ENCODE measurements at places on chromosomes 5 and 9. TPM values are rescaled to one million over a fixed set of nuclear protein-coding genes. Genes with fewer than 3 reads are reported as not detected.

GRCh38 chr5:155485386-155485785, 471.8 kb downstream of the KIF4B start:
- H3K27me3 ChIP-seq = no peaks in the 10 kb centered on the region
- no peak overlapping the region for H3K27ac ChIP-seq
- no peak for DNase-seq

GRCh38 chr5:169190849-169191248, 110.1 kb downstream of the SLIT3 start:
- H3K36me3 ChIP-seq = no peaks in the 10 kb centered on the region
- H3K4me1 ChIP-seq = no peaks in the 10 kb centered on the region
- H3K27ac ChIP-seq = no peak overlapping the region
- DNase-seq = no peak

FBN2 gene
- 0.20 TPM for total RNA-seq

- H3K27me3 ChIP-seq = no peaks in the 10 kb centered on the region
- H3K4me1 ChIP-seq = peaks cover 5% of the 10 kb centered on the region
- no peak overlapping the region for H3K4me3 ChIP-seq
- no peaks in the 10 kb centered on the region for H3K36me3 ChIP-seq
- no peak overlapping the region for H3K27ac ChIP-seq
- DNase-seq = no peak
These were observed 287.3 kb downstream of the EFNA5 start for GRCh38 chr5:107383414-107383813.

GRCh38 chr5:105730982-105731381, 1939.8 kb downstream of the EFNA5 start:
- H3K27ac ChIP-seq = no peak overlapping the region
- DNase-seq = no peak
- H3K4me3 ChIP-seq = no peak overlapping the region

All from CD8-positive, alpha-beta memory T cell (primary cell).